Right ventricle myocardium superior (tissue), 1 donor: ENCODE measurements at places on chromosomes 6 and 20. TPM values are rescaled to one million over a fixed set of nuclear protein-coding genes. Genes with fewer than 3 reads are reported as not detected.

DNA sequence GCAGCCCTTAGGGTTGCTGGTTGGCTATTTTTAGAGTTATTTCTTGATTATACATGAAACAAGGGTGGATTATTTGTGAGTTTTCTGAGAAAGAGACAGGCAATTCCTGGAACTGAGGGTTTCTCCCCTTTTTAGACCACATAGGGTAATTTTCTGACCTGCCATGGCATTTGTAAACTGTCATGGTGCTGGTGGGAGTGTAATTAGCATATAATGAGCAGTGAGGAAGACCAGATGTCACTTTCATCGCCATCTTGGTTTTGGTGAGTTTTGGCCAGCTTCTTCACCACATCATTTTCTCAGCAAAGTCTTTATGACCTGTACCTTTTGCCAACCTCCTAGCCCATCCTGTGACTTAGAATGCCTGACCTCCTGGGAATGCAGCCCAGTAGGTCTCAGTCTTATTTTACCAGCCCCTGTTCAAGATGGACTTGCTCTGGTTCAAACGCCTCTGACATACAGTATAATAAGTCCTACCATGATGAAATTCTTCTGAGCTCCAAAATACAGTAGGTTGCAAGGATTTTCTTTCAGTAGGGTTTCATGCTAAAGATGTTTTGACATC is 117.1 kb downstream of the ISM1 start:
- no peak for DNase-seq

The TRERF1 gene
- 1.5 TPM for total RNA-seq

- DNase-seq, result peak; percentile 44
Observed at GRCh38 chr6:137094411-137095008, 49.7 kb upstream of the IL20RA start.

GRCh38 chr20:20480689-20481088 is 112.8 kb downstream of the INSM1 start:
- DNase-seq, result no peak

DNA sequence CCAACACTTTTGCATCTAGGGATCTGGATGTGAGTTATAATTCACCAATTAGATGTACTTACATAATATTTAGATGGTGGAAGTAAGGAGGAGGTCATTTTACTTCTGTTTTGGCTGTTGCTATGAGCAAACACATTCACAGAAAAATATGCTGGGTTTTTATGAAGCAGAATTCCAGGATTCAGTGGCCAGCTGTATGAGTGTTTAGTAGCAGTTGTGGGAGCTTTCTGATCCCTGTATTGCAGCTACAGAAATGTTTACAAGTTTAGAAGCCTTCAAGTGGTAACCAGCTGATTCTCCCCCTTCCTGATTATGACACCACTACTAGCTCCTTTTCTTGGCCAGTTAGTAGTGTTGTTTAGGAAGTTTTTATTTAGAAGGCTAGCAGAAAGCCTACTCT is 177.0 kb downstream of the TENT5A start:
- no peak for DNase-seq

The MYLK4 gene
- 1.4 TPM for total RNA-seq

GRCh38 chr20:50837532-50838321 is 42.9 kb downstream of the BCAS4 start:
- peak; percentile 52 for DNase-seq

- peak; percentile 60 for DNase-seq
Observed at GRCh38 chr20:36573798-36574365, 485 bp downstream of the TGIF2 start.

- no peak for DNase-seq
Observed at GRCh38 chr6:76506808-76507207, 434.3 kb upstream of the IMPG1 start.

The SPTLC3 gene
- 5.9 TPM for total RNA-seq

The SLC32A1 gene
- total RNA-seq, result not detected

The LRRC73 gene
- 1.4 TPM for total RNA-seq

- no peak for DNase-seq
Observed at GRCh38 chr6:29516108-29516507, 28.4 kb upstream of the MAS1L start.

The GINS1 gene
- 0.46 TPM for total RNA-seq

GRCh38 chr6:118980063-118980462 is 45.1 kb upstream of the MCM9 start:
- peak; percentile 61 for DNase-seq

The L3MBTL3 gene
- 4.3 TPM for total RNA-seq

The MYCT1 gene
- total RNA-seq, result 13.7 TPM

The LY6G6F gene
- total RNA-seq, result not detected

The C6orf58 gene
- total RNA-seq, result not detected

- no peak for DNase-seq
Observed at GRCh38 chr6:3607171-3607570, 144.3 kb downstream of the PXDC1 start.

The B3GAT2 gene
- not detected for total RNA-seq

DNA sequence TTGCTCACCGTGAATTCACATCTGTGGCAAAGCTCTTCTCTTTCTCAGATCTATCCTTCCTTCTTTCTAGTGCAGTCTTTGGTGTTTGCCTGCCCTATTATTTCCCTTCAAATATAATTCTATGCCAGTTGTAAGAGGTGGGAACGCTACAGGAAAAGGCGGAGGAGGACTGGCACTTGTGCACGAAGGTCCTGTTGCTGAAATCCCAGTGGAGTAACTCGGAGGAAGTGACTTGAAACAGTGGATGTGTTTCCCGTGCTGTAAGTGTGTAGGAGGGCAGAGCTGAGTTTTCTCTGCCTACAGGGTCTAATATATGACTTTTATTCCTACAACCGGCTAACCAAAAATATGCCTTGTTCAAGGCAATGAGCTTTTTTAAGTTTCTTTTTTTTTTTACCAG is 754.8 kb downstream of the QKI start:
- no peak for DNase-seq

GRCh38 chr20:14611479-14611878 is 274.1 kb upstream of the FLRT3 start:
- DNase-seq, result no peak

- DNase-seq, result no peak
Observed at GRCh38 chr6:107807196-107807811, 16.8 kb downstream of the SCML4 start.

The DOK5 gene
- total RNA-seq, result 2.9 TPM

The UNC5CL gene
- total RNA-seq, result 0.40 TPM

The ADGRB3 gene
- 2.0 TPM for total RNA-seq

DNA sequence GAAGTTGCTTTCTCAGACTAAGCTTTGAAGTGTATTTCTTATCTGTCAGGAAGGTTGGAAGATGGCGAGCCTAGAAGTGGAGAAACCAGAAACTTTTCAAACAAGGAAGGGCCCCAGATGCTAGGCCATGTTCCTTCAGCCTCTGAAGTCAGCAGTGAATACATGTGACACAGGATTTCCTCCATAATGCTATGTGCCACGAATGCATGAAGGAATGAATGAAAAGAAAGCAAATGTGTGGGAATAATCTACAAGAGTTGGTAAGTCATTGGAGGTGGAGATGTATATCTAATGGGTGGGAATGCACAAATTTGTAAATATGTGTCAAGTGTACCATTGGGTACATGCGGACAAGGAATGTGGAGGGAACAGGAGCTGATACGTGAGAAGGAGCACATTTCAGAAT is 123.2 kb upstream of the PRSS16 start:
- no peak for DNase-seq

GRCh38 chr6:53059648-53060589 is 5.3 kb upstream of the FBXO9 start:
- DNase-seq, result no peak

The LATS1 gene
- total RNA-seq, result 9.1 TPM
